ENCODE measurements at places on chromosomes 4 and X.

DNA sequence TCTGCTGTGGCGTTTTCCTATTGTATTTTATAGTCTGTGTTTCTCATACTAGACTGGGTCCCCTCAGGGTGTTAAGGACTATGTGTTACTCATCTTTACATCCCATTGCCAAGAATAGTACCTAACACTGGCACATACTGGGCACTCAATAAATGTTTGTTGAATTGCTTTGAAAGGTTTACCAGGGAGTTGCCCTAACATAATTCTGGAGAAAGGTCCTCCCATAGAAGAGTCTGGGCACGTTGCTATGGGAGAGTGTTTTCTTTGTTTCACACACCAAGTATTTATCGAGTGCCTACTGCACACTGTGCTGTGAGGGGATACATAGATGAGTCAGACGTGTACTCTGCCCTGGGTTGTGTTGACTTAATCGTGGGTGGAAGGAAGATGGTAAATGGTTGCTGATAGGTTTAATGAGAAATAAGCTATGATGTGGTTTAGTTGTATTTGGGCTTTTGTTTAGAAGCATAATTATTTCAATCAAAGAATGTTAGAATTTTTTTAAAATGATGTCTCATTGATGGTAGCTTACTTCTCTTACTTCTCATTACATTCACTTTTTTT is 42.9 kb downstream of the AFF1 start:
- no peak for DNase-seq

DNA sequence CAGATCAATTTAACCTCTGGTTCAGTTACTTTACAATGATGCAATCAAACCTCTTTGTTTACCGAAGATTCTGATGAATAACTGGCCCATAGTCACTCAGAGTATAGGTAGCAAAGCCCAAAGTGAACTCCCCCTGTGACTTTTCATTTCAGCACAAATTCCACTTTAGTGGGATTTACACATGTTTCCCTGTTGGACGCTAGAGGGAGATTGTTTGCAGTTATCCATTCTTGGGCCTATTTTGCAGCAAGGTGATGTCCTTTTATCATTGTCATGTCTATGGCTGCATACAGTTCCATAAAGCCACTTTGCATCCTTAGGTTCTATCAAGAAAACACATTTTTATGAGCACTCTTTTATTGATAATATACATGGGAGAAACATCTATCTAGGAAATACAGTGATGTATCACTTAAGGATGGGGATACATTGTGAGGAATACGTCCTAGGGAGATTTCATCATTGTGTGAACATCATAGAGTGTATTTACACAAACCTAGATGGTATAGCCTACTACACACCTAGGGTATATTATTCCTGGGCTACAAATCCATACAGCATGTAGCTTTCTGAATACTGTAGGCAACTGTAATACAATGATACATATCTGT is 14.5 kb upstream of the DKK2 start:
- no peak for DNase-seq

- DNase-seq = no peak
Observed at GRCh38 chr4:61301271-61301670, 101.1 kb downstream of the ADGRL3 start.

GRCh38 chrX:15468036-15468435 is 25.1 kb downstream of the PIR start:
- no peak for DNase-seq

GRCh38 chr4:112058433-112058832 is 86.8 kb upstream of the FAM241A start:
- no peak for DNase-seq

- DNase-seq = peak; percentile 5
Observed at GRCh38 chr4:7186031-7186430, 6.3 kb upstream of the SORCS2 start.

GRCh38 chr4:169039251-169039954 is 29.3 kb upstream of the CBR4 start:
- DNase-seq = no peak

DNA sequence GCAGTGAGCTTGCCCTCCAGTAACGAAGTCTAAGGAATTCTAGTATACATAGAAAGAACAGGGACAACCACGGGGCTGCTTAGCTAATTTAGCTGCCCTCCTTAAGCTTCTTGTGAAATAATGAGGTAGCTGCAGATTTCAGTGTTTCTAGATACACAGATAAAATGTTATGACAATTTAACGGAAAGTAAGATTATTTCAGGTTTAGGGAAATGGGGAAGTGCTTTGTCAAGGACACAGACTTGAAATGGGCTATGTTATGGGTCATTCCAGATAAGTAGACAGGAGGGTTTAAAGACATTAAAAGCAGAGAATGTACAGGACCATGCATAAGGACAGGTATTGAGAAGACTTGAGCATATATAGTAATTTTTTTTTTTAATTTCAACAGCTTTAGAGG is 34.2 kb upstream of the ZNF518B start:
- no peak for DNase-seq

- DNase-seq = peak; percentile 44
Observed at GRCh38 chr4:138035781-138036258, 206.3 kb downstream of the SLC7A11 start.

DNA sequence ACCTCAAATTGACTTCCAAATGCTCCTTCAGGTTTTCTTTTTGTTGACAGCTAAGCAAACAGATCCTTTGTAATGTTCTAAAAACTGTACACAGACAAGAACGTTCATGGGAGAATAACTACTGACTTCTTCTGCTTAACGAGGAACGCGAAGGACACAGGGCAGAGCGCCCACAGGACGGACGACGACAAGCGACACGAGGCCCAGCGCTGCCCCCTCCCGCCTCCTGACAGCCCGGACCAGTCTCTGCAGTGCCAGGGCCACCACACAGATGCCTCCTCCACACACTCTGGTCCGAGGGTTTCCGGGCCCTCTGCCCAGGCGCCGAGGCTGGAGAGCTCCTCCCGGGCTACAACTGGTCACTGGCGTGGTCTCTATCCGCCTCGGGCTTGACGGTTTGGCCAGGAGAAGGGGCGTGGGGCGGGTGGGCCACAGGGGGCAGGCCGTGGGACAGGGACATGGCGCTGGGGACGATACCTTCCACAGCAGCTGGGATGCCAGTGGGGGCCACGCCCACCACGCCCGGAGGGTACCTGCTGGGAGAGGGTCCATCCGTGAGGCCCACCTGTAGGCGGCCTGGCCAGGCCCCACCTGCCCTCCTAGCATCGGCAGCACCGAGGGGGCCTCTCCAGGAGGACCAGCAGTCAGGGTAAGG is 36.9 kb downstream of the CTBP1 start:
- no peak for DNase-seq

GRCh38 chrX:3252744-3253143 is 93.7 kb downstream of the MXRA5 start:
- DNase-seq = no peak

GRCh38 chr4:24024605-24025004 is 134.8 kb upstream of the PPARGC1A start:
- DNase-seq = no peak

DNA sequence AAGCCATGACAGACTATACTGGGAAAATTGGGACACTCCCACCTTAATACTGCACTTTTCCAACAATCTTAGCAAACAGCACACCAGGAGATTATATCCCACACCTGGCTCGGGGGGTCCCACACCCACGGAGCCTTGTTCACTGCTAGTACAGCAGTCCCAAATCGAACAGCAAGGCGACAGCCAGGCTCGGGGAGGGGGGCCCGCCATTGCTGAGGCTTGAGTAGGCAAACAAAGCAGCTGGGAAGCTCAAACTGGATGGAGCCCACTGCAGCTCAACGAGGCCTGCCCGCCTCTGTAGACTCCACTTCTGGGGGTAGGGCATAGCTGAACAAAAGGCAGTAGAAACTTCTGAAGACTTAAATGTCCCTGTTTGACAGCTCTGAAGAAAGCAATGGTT is 118.3 kb downstream of the MAGEB5 start:
- DNase-seq = no peak

DNA sequence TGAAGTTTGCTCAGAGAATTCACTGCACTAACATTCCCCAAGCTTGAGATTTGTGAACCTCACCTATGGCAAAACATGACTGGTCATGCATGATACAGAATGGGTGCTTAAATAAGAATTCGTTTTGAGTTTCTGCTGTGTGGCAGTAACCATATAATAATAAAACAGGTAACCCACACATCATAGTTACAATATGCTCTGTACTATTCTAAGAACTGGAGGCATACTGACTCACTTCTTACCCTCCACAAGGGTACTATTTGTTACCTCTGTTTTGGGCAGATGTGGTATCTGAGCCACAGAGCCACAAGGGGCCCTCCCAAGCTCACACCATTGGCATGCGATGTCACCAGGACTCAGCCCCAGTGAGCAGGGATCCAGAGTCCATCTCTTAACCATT is 17.6 kb downstream of the SLC2A9 start:
- no peak for DNase-seq

DNA sequence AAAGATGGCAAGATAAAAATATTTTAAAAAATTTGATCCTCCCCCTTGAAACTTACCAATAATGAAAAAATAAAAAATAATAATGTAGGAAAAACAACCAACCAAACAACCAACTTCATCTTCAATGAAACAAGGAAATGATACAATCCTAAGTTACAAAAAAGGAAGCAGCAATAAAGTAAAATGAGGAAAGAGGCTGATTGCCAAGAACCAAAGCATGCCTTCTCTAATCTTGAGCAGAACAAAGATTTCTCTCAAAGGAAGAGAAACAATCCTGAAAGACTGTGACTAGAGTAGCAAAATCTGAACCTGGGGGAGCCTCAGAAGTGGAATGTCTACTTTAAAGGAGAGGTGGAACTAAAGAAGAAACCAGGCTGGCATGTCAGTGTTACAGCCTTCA is 10.9 kb upstream of the WDFY3 start:
- DNase-seq = no peak

Measured in right kidney (tissue), 9 donors.